ENCODE measurements at places on chromosomes 1 and 21. TPM values are rescaled to one million over a fixed set of nuclear protein-coding genes. Genes with fewer than 3 reads are reported as not detected.

DNA sequence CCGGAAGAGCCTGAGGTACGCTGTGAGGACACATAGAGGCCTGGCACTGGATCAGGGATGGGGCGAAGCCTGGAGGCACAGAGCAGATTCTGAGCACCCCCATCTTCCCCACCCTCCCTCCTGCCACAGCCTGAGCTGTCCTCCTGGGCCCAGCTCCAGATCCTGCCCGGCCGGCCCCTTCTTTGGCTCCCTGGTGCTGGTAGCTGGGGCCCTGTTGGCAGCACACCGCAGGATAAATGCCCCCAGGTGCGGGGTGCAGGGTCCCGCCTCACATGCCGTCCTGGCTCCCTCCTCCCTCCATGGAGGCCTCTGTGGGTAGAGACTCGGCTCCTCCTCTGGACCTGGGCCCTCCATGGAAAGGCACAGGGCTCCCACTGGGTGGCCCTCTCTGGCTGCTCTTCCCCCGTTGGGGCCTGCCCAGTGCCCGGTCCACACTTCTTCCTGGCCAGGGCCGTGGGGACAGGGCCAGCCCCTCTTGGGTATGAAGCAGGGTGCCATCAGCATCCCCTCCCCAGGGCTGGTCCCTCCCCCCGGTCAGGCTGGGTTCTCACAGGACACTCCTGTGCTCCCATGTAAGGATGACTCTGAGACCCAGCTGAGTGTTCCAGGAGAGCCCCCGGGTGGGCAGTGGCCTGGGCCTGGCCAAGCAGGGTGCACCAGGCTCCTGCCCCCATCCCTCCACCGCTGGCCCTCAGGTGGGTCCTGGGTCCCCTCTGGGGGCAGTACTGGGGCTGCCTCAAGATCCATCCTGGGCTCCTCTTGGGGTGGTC, 1.1 kb upstream of the OBSCN start:
- no peak for DNase-seq
- H3K27me3 ChIP-seq, result peaks cover 11% of the 10 kb centered on the region
- no peaks in the 10 kb centered on the region for H3K36me3 ChIP-seq
- no peak overlapping the region for H3K4me3 ChIP-seq
- no peaks in the 10 kb centered on the region for H3K4me1 ChIP-seq
- H3K27ac ChIP-seq, result no peak overlapping the region

DNA sequence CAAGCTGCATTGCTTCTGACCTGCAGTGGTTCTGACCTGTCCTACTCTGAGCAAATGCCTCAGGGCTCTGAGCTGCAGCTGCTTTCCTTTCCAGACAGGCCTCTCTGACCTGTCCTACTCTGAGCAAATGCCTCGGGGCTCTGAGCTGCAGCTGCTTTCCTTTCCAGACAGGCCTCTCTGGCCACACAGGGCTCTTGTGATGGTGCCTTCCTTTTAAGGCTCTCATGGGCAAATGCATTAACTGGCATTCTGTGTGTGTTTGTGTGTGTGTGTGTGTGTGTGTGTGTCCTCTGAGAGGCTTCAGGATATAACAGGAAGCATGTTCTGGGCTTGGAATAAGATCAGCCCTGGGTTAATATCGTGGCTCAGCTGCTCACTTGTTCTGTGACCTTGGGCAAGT, 131.3 kb downstream of the NTPCR start:
- peaks cover 4% of the 10 kb centered on the region for H3K4me1 ChIP-seq
- H3K27ac ChIP-seq, result no peak overlapping the region
- no peaks in the 10 kb centered on the region for H3K27me3 ChIP-seq
- no peaks in the 10 kb centered on the region for H3K36me3 ChIP-seq
- no peak overlapping the region for H3K4me3 ChIP-seq
- DNase-seq, result no peak

GRCh38 chr1:39301606-39302005, 97.1 kb downstream of the MACF1 start:
- no peak overlapping the region for H3K4me3 ChIP-seq
- no peak overlapping the region for H3K27ac ChIP-seq
- no peaks in the 10 kb centered on the region for H3K4me1 ChIP-seq

GRCh38 chr1:217856342-217857034, 225.3 kb downstream of the SPATA17 start:
- no peak overlapping the region for H3K4me3 ChIP-seq
- H3K27ac ChIP-seq, result no peak overlapping the region
- DNase-seq, result no peak
- H3K4me1 ChIP-seq, result no peaks in the 10 kb centered on the region
- no peaks in the 10 kb centered on the region for H3K36me3 ChIP-seq

GRCh38 chr1:76465030-76465429, 390.5 kb downstream of the ST6GALNAC3 start:
- H3K4me1 ChIP-seq, result no peaks in the 10 kb centered on the region
- no peak overlapping the region for H3K27ac ChIP-seq
- DNase-seq, result no peak
- no peak overlapping the region for H3K4me3 ChIP-seq
- no peaks in the 10 kb centered on the region for H3K27me3 ChIP-seq

DNA sequence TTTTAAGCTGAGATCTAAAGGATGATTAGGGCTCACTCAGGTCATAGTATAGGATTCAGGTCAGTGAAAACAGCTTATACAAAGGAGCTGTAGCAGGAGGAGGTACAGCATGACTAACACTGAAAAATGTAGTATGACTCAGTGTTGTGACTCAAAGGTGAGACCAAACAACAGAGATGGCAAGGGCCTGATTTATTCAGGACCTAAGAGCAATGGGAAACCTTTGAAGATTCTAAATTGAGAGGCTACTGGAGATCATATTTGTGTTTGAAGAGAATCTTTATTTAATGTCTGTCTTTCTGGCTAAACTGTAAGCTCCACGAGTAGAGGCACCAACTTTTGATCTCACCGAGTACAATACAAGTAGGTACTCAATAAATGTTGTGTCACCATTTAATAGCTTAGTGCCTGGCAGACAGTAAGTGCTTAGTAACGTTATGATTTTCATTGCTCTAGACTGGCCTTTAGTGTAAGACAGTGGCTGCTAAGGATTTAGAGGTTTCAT, 43.5 kb downstream of the PRKAA2 start:
- no peaks in the 10 kb centered on the region for H3K27me3 ChIP-seq
- no peak overlapping the region for H3K4me3 ChIP-seq
- DNase-seq, result no peak

DNA sequence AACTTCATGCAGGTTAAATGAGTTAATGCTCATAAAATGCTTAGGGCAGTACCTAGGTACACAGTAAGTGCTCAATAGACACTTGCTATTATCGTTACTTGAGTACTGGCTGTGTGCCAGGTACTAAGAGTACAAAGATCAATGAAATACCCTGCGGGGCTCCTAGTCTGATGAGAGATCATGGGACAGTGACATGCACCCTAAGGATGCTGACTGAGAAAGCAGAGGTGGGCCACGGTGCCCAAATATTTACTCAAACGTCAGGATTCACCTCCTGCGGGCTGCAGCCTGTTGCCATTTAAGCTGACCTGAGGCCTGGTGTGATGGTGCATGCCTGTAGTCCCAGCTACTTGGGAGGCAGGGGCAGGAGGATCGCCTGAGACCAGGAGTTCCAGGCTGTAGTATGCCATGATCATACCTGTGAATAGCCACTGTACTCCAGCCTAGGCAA, 19.8 kb upstream of the LUZP1 start:
- H3K4me3 ChIP-seq, result no peak overlapping the region
- DNase-seq, result no peak
- H3K4me1 ChIP-seq, result no peaks in the 10 kb centered on the region
- no peaks in the 10 kb centered on the region for H3K27me3 ChIP-seq
- peaks cover 5% of the 10 kb centered on the region for H3K36me3 ChIP-seq
- H3K27ac ChIP-seq, result no peak overlapping the region

- H3K4me1 ChIP-seq, result 0 out of 2 replicates have a peak, but pooled peaks cover 2% of the 10 kb centered on the region
- no peak overlapping the region for H3K27ac ChIP-seq
- H3K27me3 ChIP-seq, result no peaks in the 10 kb centered on the region
- no peaks in the 10 kb centered on the region for H3K36me3 ChIP-seq
- DNase-seq, result no peak
Measured at GRCh38 chr21:14675774-14676530, 129.8 kb upstream of the SAMSN1 start.

GRCh38 chr21:44887126-44887806, 13.8 kb upstream of the PTTG1IP start:
- H3K36me3 ChIP-seq, result no peaks in the 10 kb centered on the region
- H3K4me3 ChIP-seq, result no peak overlapping the region
- no peaks in the 10 kb centered on the region for H3K27me3 ChIP-seq
- no peaks in the 10 kb centered on the region for H3K4me1 ChIP-seq
- DNase-seq, result no peak

GRCh38 chr1:175209493-175209921, 16.9 kb upstream of the KIAA0040 start:
- DNase-seq, result no peak
- H3K27me3 ChIP-seq, result no peaks in the 10 kb centered on the region
- H3K27ac ChIP-seq, result no peak overlapping the region
- H3K4me3 ChIP-seq, result no peak overlapping the region

DNA sequence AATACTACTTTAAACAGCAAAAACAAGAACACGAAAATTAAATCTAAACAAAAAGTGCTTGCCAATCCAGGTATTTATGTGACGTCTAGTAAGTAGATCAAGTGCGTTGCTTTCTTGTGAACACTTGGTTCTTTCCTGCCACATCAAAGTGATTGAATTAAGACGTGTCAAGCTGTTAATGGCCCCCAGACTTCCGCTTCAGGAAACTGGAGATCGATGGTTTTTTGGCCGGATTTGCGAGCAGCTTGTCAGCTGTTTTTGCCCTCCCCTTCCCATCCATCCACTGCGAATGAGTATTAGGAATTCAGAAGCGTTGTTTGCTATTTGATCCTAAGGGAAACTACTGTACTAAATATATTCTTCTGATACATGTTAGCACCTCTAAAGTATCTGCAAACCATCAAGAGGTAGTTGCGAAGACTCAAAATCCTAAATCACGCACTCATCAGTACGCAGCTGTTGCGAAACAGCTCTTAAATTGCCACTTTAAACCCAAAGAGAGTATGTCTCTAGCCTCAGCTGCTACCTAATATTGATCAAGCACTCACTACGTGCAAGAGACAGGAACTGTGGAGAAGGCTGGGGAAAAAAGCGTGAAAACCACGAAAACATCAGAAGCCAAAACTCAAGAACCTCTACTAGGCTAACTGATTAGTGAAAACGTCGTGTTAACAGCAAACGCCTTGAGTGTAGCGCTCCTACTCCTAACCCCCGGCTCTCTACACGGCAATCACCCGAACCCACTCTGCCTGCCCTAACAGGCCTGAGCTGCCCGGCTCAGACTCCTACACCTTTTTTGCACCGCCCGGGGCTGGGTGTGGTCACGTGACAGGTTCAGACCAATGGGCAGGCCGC, 473 bp upstream of the BRDT start:
- H3K36me3 ChIP-seq, result no peaks in the 10 kb centered on the region
- H3K4me3 ChIP-seq, result no peak overlapping the region
- H3K4me1 ChIP-seq, result no peaks in the 10 kb centered on the region

DNA sequence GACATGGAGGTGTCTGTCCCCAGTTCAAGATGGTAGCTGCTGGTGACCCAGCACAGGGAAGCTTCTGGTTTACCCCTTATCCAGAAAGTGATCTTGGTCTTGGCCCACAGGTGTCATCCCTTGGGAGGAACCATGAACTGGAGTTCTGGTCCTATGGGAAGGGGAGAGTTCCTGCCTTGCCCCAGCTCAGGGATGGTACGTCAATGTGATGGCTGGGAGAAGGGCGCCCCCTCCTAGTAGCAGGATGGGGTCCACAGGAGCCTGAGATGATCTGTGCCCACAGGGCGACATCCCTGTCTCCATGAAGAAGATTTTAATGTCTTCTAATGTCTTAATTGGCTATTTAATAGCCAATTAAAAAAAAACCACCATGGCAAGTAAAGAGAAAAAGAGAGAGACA, 249.8 kb downstream of the SIPA1L2 start:
- H3K27ac ChIP-seq, result no peak overlapping the region
- H3K4me1 ChIP-seq, result no peaks in the 10 kb centered on the region
- DNase-seq, result no peak
- no peaks in the 10 kb centered on the region for H3K27me3 ChIP-seq

DNA sequence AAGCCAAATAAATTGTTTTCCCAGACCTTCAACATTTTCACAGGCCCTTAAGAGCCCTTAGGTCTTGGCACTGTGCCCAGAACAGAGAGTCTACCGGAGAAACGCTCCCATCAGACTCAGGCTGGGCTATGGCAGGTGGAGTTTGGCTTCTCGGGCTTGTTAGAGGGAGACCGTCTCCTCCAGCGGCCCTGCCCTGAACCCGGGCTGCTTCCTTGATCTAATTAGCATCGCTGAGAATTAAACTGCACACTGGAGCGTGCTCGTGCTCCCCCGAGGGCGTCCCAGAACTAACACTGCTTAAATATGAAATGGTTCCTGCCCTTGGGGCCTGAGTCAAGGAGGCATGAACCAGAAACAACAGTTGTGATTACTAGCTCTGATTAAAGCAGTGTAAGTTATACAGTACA, 634.4 kb downstream of the MATN1 start:
- H3K4me1 ChIP-seq, result no peaks in the 10 kb centered on the region
- no peak overlapping the region for H3K4me3 ChIP-seq
- no peaks in the 10 kb centered on the region for H3K27me3 ChIP-seq
- H3K27ac ChIP-seq, result no peak overlapping the region

DNA sequence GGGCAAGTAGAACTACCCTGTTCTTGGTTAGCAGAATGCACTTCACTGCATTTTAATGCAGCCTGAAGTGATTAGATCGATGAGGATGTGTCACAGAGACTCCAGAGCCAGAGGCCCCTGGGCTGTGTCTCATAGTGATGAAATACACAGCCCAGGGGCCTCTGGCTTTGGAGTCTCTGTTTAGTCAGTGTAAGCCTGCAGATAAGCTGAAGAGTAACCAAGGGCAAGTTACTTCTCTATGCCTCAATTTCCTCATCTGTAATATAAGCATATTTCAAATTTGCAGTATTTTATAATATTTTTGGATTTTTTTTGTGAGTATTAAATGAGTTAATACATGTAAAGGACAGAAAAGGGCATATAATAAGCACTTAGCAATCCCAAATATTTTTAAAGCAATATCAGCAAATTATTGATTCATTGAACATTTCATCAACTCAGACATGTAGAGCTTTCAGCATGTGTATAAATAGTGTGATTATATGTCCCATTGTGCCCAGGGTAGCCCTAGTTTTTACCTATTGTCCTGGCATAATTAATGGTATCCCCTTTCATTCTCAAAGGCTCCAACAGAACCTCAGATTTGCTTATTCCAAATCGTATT, 23.6 kb upstream of the APOBEC4 start:
- no peak overlapping the region for H3K4me3 ChIP-seq
- no peaks in the 10 kb centered on the region for H3K4me1 ChIP-seq
- H3K36me3 ChIP-seq, result no peaks in the 10 kb centered on the region
- H3K27ac ChIP-seq, result no peak overlapping the region
- DNase-seq, result no peak

- peaks cover 8% of the 10 kb centered on the region for H3K4me1 ChIP-seq
- no peaks in the 10 kb centered on the region for H3K36me3 ChIP-seq
- no peaks in the 10 kb centered on the region for H3K27me3 ChIP-seq
Measured at GRCh38 chr1:26539722-26540121, 10.2 kb downstream of the RPS6KA1 start.

Gene MLLT11
- 10.2 TPM for polyA plus RNA-seq

Gene TSPAN2
- 7.4 TPM for polyA plus RNA-seq

Gene RSPH1
- polyA plus RNA-seq, result 0.08 TPM

Gene OR2M4
- not detected for polyA plus RNA-seq

Gene CFAP45
- polyA plus RNA-seq, result 0.11 TPM

Gene NMNAT2
- polyA plus RNA-seq, result 6.5 TPM
